ENCODE measurements at places on chromosomes 16 and 17.

DNA sequence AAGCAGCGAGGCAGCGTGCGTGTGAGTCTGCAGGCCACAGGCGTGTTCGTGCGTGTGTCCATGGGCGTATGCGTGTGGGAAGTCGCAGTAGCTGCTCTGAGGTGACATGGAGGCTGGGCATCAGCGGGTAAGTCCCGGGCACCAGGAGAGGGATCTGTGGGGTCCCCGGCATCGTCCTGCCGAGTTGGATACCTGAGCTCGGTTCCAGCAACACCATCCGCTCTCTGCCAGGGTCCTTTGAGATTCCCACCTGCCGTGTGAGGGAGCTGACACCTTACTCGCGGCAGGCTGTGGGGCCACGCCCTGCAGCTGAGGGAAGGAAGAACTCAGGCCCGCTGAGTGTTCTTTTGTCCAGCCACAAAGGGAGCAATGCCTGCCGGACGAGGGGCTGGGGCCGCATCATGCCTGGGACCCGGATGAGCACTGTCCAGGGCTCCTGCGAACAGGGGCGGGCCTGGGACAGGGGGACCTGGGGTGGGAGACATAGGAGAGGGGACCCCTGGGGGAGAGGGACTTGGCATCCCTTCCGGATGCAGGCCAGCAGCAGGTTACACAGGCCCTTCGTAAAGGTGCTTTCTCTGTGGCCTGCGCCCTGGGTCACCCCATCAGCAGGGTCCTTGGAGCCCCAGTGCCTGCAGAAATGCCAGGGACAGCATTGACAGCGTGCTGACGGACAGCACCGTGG is 5.0 kb upstream of the SNAI3 start:
- H3K4me3 ChIP-seq, result no peak overlapping the region
- peaks cover 6% of the 10 kb centered on the region for H3K36me3 ChIP-seq
- H3K27ac ChIP-seq, result no peak overlapping the region

- no peak for DNase-seq
- H3K27me3 ChIP-seq, result peaks cover 16% of the 10 kb centered on the region
- H3K4me3 ChIP-seq, result no peak overlapping the region
- H3K27ac ChIP-seq, result no peak overlapping the region
- H3K4me1 ChIP-seq, result no peaks in the 10 kb centered on the region
- no peaks in the 10 kb centered on the region for H3K36me3 ChIP-seq
Measured at GRCh38 chr16:80564394-80564793, 23.6 kb downstream of the DYNLRB2 start.

DNA sequence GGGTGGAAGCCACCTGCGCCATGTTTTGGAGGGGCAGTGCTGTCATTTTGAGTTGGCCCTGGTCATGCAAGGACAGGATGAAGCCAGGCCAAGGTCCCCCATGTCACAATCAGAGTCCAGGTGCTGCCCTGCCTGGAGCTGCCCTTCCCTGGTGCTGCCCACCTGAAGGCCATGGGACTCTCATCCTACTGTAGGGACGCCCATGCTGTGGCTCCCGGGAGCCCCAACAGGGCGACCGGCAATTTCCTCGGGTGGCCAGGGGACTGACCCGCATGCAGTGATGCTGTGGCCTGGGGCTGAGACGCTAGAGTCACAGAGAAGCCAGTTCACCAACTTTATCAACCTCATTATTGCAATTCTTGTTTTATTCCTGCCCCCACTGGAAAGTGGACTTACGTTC is 8.0 kb downstream of the CCL17 start:
- no peak overlapping the region for H3K27ac ChIP-seq
- H3K4me3 ChIP-seq, result no peak overlapping the region
- H3K36me3 ChIP-seq, result no peaks in the 10 kb centered on the region
- no peak for DNase-seq
- H3K27me3 ChIP-seq, result no peaks in the 10 kb centered on the region

DNA sequence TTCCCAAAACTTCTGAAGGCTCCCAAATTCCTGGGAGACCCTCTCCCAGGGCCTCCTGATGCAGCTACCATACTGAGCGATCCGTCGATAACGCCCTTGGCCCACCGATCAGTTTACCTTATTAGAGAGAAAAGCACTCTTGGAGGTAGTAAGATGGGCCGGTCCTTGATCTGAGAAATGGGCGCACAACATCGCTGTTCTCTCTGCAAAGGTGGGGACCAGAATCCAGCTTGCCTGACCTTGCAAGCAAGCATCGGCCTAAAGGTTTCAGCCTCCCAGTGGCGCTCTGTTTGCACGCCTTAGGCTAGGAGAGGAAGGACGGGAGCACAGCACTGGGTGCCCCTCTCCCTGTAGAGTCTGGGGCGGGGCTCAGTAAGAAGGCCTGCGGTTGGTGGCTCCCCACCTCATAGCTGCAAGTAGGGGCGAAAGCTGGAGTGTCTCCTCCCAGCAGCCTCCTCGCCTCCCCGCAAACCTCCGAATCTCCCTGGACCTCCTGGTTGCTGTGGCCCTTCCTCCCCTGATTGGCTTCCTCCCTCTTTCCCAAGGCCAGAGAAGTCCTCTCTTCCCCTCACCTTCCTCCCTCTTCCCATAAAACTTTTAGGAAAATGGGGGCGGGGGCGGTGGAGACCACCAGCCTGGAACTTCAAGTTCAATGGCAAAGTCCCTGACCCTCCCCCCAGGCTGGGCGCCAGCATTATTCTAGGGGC is at the start of gene PRAC1:
Gene PRAC1, minus strand, starts transcription at position 318 of the 707 bp plus-strand sequence. Its CDS starts 126 bp downstream, at position 192.
- H3K4me1 ChIP-seq, result no peaks in the 10 kb centered on the region
- H3K4me3 ChIP-seq, result no peak within 1 kb of the TSS
- H3K27ac ChIP-seq, result no peak within 1 kb of the TSS
- no peaks in the 10 kb centered on the region for H3K36me3 ChIP-seq
- peaks cover 16% of the 10 kb centered on the region for H3K27me3 ChIP-seq

DNA sequence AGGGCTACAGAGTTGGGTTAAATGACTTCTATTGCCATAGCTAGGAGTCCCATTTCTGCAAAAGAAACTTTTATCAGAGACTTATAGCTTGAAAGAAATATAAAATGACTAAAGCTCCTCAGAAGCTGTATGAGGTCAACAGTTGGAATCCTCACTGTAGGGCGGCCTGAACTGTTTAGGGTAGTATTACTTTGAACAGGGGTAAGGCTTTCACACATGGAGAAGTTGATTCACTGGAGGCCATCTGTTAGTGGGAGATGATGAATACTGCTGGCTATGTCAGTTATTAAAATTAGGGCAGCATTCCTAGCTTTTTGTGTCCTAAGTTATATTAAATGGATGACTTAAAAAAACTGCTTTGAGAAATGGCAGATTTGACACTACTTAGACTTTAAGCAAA is 6.0 kb downstream of the TTC19 start:
- H3K4me3 ChIP-seq, result no peak overlapping the region
- H3K27me3 ChIP-seq, result no peaks in the 10 kb centered on the region
- peaks cover 19% of the 10 kb centered on the region for H3K4me1 ChIP-seq
- no peak for DNase-seq
- peaks cover 85% of the 10 kb centered on the region for H3K36me3 ChIP-seq
- H3K27ac ChIP-seq, result no peak overlapping the region

DNA sequence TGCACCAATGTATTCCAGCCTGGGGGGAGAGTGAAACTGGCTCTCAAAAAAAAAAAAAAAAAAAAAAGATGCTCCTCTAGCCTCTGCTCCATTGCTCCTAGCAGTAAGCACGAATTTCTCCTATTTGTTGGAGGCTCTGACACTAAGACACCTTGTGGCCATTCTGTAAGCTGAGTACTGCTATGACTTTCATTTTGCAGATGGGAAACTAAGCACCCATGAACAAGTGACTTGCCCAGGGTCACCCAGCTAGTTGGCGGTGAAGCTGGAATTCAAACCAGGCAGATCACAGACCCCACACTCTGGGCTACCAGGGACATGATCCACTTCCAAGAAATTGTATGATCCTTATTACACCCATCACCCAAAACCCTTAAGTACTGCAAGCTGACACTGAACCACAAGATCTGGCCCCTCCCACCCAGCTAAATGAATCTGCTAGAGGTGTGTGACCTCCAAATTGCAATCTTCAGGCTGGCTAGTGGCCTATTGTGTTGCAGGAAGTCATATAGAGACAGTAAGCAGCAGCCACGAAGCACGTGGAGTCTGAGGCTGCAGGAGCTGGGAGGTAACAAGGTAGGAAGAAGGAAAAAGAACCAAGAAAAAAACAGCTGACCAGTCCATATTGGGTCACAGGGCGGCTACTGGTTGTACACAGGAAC is 209.4 kb downstream of the XYLT1 start:
- no peak overlapping the region for H3K27ac ChIP-seq
- no peaks in the 10 kb centered on the region for H3K4me1 ChIP-seq
- H3K36me3 ChIP-seq, result no peaks in the 10 kb centered on the region
- no peaks in the 10 kb centered on the region for H3K27me3 ChIP-seq
- no peak for DNase-seq

GRCh38 chr16:57593021-57593420 is 35.4 kb upstream of the ADGRG1 start:
- peaks cover 29% of the 10 kb centered on the region for H3K4me1 ChIP-seq
- H3K4me3 ChIP-seq, result 0 out of 2 replicates have a peak overlapping the region, but pooled peaks have one; percentile 19
- peak overlapping the region; percentile 93 for H3K27ac ChIP-seq
- no peak for DNase-seq

DNA sequence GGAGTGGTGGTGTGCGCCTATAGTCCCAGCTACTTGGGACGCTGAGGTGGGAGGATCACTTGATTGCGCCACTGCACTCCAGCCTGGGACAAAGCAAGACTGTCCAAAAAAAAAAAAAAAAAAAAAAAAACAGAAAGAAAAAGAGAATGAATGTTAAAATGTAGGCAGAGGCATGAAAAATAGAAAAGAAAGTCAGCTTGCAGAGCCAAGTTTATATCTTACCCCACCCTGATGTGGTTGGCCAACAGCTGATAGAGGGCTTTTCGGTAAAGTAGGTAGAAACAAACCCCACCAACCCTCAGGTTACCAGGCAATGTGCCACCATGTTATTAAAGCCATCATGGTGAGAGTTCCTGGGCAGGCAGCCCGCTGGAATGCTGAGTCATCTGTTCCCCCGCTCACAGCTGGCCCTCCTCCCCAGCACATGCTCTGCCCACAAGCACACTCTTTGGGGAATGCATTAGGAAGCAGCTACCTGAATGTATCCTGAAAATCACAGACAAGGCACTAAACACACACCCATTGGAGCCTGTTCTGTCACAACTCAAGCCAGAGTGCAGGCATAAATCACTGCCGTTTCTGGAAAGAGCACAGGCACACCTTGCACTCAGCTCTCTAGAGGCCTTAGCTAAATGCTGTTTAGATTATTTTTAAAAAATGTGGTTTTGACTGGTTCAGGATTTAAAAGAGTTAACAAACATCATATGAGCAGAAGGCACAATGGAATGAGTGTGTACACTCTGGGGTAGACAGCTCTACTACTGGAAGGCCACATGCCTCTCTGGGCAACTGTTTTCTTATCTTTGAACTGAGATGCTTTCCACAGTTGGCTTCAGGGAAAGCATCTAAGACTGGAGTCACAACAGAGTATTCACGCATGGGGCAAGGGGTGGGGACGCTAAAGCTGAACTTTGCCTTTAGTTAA is 128.5 kb downstream of the PARN start:
- H3K4me1 ChIP-seq, result no peaks in the 10 kb centered on the region
- H3K27me3 ChIP-seq, result no peaks in the 10 kb centered on the region
- H3K4me3 ChIP-seq, result no peak overlapping the region
- DNase-seq, result no peak
- H3K36me3 ChIP-seq, result no peaks in the 10 kb centered on the region

DNA sequence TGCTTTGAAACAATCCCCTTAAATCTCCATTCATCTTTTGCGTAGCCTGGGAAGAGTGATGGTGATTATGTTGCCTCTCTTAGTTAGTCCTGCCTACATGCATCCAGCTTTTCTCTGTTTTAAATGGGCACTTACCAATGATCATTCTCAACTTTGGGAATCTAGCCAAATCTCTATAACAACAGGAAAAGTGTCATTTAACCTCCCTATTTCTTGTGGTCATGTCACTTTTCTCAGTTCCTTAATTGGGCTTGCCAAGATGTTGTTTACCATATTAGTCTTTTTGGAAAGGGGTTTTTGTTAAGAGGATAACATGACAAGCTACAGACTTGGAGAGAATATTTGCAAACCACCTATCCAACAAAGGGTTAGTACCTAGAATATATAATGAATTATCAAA is 15.6 kb upstream of the CLEC10A start:
- no peaks in the 10 kb centered on the region for H3K4me1 ChIP-seq
- no peak overlapping the region for H3K4me3 ChIP-seq
- no peaks in the 10 kb centered on the region for H3K36me3 ChIP-seq
- no peaks in the 10 kb centered on the region for H3K27me3 ChIP-seq
- no peak overlapping the region for H3K27ac ChIP-seq
- no peak for DNase-seq

GRCh38 chr17:48052956-48053757 is 5.0 kb downstream of the NFE2L1 start:
- no peak overlapping the region for H3K4me3 ChIP-seq
- H3K27ac ChIP-seq, result no peak overlapping the region
- no peaks in the 10 kb centered on the region for H3K27me3 ChIP-seq
- peaks cover 80% of the 10 kb centered on the region for H3K36me3 ChIP-seq
- no peak for DNase-seq

- no peak overlapping the region for H3K27ac ChIP-seq
- no peaks in the 10 kb centered on the region for H3K4me1 ChIP-seq
- H3K36me3 ChIP-seq, result no peaks in the 10 kb centered on the region
- H3K4me3 ChIP-seq, result no peak overlapping the region
- DNase-seq, result no peak
Measured at GRCh38 chr17:4919511-4920047, 12.5 kb upstream of the GP1BA start.

- H3K27me3 ChIP-seq, result peaks cover 7% of the 10 kb centered on the region
- H3K4me3 ChIP-seq, result no peak overlapping the region
- peak; percentile 78 for DNase-seq
- peak overlapping the region; percentile 62 for H3K27ac ChIP-seq
- peaks cover under 1% of the 10 kb centered on the region for H3K36me3 ChIP-seq
Measured at GRCh38 chr16:31868691-31869167, 4.9 kb upstream of the ZNF267 start.

DNA sequence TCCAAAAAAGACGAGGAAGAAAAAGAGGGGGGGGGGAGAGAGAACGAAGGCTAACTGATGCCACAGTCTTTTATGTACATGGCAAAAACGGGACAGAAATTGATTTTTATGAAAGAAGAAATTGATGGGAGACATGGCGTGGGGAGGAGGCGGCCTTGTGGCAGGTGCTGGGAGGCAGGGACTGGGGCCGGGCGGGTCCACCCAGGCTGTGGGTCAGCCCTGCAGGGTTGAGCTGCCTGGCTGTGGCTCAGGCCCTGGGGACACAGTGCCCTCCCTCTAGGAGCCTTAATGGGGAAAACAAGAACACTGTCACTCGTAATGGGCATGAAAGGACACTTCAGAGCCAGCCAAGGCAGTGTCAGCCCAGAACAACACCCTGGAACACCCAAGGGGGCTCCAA is 34.8 kb downstream of the SNX20 start:
- no peaks in the 10 kb centered on the region for H3K4me1 ChIP-seq
- H3K27me3 ChIP-seq, result peaks cover 21% of the 10 kb centered on the region
- DNase-seq, result no peak
- no peak overlapping the region for H3K4me3 ChIP-seq
- H3K36me3 ChIP-seq, result no peaks in the 10 kb centered on the region
- H3K27ac ChIP-seq, result no peak overlapping the region

DNA sequence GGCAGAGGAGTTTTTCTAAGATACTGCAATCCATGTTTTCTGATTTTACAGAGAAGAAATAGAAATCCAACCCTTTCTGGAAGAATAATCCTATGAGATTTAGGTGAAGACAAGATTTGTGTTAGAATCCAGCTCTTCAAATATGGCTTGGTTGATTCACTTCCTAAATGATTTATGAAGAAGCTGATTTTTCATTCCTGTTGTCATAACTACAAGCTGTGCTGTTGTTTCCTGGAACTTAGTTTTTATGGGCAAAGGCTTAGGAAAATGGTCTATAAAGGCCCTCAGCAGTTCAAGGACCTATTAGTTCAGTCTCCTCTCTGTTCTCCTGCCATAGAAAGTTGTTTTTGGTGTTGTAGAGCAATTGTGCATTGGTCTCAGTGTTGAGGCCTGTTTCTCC is 174.2 kb upstream of the FAM20A start:
- DNase-seq, result no peak
- no peak overlapping the region for H3K4me3 ChIP-seq
- H3K36me3 ChIP-seq, result no peaks in the 10 kb centered on the region
- H3K27ac ChIP-seq, result no peak overlapping the region

All from DND-41 (cell line).